Hypothalamus (tissue), 51 donors: ENCODE measurements at places on chromosomes 5 and 9.

DNA sequence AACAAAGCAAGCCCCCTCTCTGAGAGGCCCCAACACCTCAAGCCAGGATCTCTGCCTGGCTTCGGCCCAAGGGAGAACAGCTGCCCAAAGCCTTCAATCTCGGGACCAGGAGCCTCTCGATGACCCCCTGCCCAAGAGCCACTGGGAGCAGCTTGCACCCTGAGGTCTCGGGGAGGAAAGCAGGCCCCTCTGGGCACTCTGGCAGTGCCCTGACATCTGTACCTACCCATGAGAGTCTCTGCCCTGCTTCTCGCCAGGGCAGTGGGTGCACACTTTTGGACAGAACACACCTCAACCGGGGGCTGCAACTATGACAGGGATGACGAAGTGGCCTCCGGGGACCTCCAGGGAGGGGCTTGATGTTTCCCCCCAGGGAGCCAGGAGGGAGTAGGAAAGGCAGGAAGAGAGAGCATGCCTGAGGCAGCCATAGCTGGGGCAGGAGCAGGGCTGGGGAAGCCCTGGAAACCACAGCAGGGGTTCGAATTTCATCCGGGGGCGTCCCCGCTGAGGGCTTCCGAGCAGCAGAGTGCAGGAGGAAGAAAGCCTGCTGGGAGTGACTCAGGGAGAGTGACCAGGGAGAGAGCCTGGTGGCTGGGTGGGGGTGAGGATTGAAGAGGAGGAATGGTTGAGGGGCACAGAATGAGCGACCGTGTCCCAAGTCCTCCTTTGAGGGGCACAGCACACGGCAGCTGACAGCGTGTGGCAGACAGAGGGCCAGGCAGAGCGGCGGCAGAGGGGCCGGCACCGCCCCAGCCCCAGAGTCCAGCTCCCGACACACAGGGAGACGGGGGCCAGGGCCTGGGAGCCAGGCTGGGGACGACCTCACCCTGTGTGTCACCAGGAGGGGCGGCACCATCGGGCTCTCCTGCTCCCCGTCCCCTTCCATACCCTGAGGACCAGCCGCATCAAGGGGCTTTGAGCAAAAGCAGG is 1.8 kb downstream of the LPCAT1 start:
- no peak for DNase-seq

GRCh38 chr5:171420431-171421241 is 1.2 kb downstream of the FGF18 start:
- peak; percentile 47 for DNase-seq

DNA sequence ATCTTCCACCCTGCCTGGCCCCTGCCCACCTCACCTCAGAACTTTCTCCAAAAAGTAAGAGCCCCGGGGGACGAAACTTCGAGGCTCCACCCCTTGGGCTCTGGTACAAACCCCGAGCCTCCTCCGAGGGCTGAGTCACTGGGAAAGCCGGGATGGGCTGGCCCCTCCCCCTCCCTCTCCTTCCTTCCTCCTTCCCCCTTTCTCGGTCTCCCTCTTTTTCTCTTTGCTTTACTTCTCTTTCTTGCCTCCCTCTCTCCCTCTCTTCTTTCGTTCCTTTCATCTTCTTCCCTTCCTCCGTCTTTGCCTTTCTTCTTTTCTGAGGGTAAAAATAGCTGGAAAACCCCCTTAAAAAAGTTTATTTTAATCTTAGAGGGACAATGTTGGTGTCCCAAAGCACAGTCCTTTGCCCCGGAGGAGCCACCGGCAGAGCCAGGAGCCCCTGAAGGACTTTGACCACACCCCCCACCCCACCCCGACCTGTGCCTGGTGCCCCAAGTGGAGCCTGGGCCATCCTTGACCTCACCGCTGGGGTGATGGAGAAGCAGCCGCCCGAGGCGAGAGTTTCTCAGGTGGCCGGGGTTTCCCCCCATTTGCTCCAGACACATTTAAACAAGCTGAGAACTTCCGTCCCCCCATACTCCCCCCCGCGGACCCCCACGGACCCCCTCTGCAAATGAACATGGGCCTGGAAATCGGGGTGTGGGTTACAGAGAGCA is 5.7 kb upstream of the NOTCH1 start:
- DNase-seq: no peak

DNA sequence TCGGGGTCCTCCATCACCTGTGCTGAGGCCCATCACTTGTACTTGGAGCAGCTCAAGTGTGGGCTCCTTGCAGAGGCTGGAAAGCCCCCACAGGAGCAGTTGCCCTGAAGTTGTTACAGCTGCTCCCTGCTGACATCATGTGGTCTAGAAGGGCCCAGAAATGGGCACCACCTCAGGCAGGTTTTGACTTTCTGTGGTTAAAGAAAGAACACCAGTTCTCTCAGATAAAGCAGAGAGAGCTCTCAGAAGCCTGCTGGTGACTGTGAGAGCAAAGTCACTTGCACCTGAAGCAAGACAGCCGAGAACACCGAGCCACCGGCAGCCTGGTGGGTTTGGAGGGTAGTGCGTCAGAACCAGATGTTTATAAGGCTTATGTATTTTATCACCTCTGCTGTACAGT is 70.4 kb downstream of the MVB12B start:
- DNase-seq: no peak

GRCh38 chr9:95513711-95514110 is 3.1 kb downstream of the PTCH1 start:
- DNase-seq: no peak

- DNase-seq: no peak
Observed at GRCh38 chr5:171632616-171633015, 153.0 kb upstream of the SMIM23 start.
